GM23338 (cell line): ENCODE measurements at places on chromosomes 3 and 15. TPM values are rescaled to one million over a fixed set of nuclear protein-coding genes. Genes with fewer than 3 reads are reported as not detected.

Gene C15orf62
- total RNA-seq: 0.08 and 0.80 TPM in 2 replicates

Gene GOLGA6A
- total RNA-seq: 2.1 and 7.5 TPM in 2 replicates

Gene IMPG2
- not detected in 2 replicates for total RNA-seq

Gene ACTL6A
- total RNA-seq: 117 and 205 TPM in 2 replicates

Gene MUSTN1
- 1.4 TPM in 1 of 2 replicates, not detected in the other for total RNA-seq

Gene CCR5
- not detected in 2 replicates for total RNA-seq

Gene GHSR
- total RNA-seq: not detected in 2 replicates

Gene GOLGA8J
- not detected in 2 replicates for total RNA-seq

Gene TEX55
- total RNA-seq: 0.17 and 0.27 TPM in 2 replicates

Gene TRIM42
- not detected in 2 replicates for total RNA-seq

Gene ZNF774
- total RNA-seq: 1.5 and 1.8 TPM in 2 replicates

Gene GP9
- not detected in 2 replicates for total RNA-seq

Gene EBLN2
- total RNA-seq: 9.3 and 9.9 TPM in 2 replicates

Gene PAQR5
- 14.5 and 17.7 TPM in 2 replicates for total RNA-seq

Gene ANKRD63
- total RNA-seq: 0.59 and 0.74 TPM in 2 replicates

Gene CCR1
- not detected in 2 replicates for total RNA-seq

Gene MAPKAPK3
- total RNA-seq: 44.9 and 51.1 TPM in 2 replicates

Gene PLA2G4D
- total RNA-seq: 0.07 TPM in 1 of 2 replicates, not detected in the other

Gene ADAMTS7
- total RNA-seq: 46.5 and 52.7 TPM in 2 replicates

Gene LSAMP
- 1.6 and 2.0 TPM in 2 replicates for total RNA-seq

Gene MAP1A
- 2.0 and 2.3 TPM in 2 replicates for total RNA-seq

Gene GOLGA8R
- 0.17 TPM in 1 of 2 replicates, not detected in the other for total RNA-seq

Gene LIPH
- total RNA-seq: 0.03 and 0.16 TPM in 2 replicates

Gene NRG4
- total RNA-seq: 0.21 TPM in 1 of 2 replicates, not detected in the other

Gene TERC
- 206 and 432 TPM in 2 replicates for total RNA-seq

Gene CACNA2D3
- total RNA-seq: 2.3 and 3.7 TPM in 2 replicates

Gene DHX30
- total RNA-seq: 113 and 125 TPM in 2 replicates

Gene C3orf22
- not detected in 2 replicates for total RNA-seq

Gene HRG
- not detected in 2 replicates for total RNA-seq

Gene DUOX2
- total RNA-seq: not detected in 2 replicates

Gene MUC13
- total RNA-seq: not detected in 2 replicates

Gene NR2E3
- 0.62 and 1.3 TPM in 2 replicates for total RNA-seq
